Activated CD4-positive, alpha-beta T cell treated with anti-CD3 and anti-CD28 coated beads, Interleukin-10, Interleukin-2, amounts not matched to agents 100 ng/mL and 50 ng/mL, durations not matched to agents 16 hours and 8 hours (primary cell): ENCODE measurements at places on chromosomes 11 and 22.

GRCh38 chr11:69310934-69311766, 17.2 kb downstream of the MYEOV start:
- DNase-seq: peak; percentile 59

GRCh38 chr11:120268686-120269085, 28.7 kb downstream of the POU2F3 start:
- no peak for DNase-seq

DNA sequence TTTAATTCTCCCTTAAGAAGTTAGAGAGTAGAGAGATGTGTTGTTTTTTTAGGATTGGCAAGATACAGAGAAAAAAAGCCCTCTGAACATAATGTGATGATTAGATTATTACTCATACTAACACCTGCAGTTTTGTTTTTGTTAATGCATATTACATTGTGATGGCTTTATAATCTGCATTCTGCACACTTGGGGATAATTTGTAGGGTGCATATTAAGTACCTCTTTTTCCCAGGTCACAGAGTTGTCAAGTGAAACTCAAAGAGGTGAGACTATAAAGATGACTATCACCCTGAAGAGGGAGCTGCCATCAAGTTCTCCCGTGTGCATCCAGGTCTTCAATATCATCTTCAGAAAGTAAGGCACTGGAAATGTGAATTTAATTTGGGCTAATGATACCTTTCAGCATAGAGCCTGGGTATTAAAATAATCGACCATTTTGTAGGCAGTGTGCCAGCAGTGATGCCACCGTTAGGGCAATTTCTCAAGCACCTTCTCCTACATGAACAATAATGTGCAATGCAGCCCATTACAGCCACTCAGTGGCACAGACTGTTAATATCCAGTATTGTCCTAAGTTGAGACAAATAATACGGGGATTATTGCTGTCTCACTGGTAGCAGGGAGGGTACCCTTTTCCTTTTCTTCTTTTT, 16.2 kb downstream of the PIWIL4 start:
- no peak for DNase-seq

GRCh38 chr11:43925063-43925931, 17.1 kb upstream of the C11orf96 start:
- no peak for DNase-seq

- no peak for DNase-seq
These were observed 183.9 kb downstream of the DBX1 start for GRCh38 chr11:19976281-19976941.

DNA sequence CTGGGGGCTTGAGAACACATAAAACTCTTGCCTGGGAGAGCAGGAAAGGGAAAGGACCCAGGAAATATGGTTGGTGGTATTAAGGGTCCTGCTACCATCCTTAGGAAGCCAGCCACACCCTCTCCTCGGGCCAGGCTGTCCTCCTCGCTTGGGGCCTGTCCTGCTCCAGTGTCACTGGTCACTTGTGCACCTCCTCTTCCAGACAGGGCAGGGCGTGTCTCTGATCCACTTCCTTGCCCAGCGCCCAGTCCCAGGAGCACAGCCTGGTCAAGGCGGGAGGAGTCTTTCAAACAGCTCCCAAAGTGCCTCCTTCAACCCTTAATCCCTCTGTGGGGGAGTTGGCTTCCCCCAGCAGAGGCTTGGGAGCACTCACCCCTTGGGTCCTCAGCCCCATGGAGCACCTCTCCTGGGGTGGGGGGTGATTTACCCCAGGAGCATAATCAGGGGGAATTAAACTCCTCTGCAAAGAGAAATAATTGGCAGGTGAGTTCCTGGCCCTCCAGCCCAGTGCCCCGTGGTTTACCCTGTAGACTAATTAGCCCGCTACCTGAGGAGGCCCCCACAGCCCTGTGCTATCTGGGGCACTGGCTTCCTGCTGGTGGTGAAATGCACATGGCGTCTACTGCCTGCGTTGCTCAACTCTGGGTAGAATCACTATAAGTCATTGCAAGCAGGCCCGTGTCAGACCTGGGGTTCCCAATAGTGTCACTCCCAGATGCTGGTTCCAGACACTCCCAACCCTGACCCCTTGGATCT, 8.0 kb downstream of the TMPRSS6 start:
- no peak for DNase-seq

DNA sequence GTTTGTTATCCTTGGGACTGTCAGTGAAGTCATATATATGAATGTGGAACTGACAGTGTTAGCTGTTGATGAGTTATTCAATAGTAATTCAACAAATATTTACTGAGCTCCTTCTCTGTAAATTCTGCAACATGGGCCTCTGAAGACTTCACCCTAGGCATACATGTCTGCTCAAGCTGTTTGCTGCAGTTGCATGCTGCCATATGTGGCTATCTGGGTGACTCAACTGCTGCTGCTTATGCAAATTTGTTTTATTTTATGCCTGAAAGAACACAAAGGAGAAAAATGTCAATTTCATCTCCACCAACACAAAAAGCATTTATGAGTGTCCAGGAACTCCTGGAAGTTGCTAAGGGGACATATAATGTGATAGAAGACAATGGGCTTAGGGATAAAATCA, 417.6 kb downstream of the AASDHPPT start:
- no peak for DNase-seq

DNA sequence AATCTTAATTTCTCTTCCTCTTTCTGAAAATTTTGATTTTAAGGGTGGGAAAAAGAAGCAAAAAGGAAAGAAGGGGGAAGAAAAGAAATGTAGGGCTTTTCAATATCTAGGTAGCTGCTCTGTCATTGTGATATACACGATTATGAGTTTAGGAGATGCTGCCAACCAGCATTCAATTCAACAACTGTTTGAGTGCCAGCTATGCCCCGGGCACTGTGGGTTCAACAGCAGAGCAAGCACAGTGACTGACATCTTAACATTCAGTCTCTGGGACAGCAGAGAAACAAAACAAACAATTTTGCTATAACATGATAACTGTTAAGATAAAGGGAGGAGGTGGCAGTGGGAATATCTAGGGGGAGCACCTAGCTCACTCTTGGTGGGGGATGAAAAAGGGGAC, 91.6 kb downstream of the DBX1 start:
- DNase-seq: no peak
